ENCODE measurements at places on chromosomes 12 and 14.

GRCh38 chr14:91947475-91948184 is at the start of gene FBLN5:
Gene FBLN5 (minus strand): TSS chr14:91947694. CDS start chr14:91947229, 465 bp downstream.
- DNase-seq, result peak; percentile 17

- no peak for DNase-seq
These were observed 178.0 kb downstream of the DACT1 start for GRCh38 chr14:58815794-58816193.

GRCh38 chr12:82857911-82858533 is 171.3 kb downstream of the TMTC2 start:
- no peak for DNase-seq

- DNase-seq, result no peak
These were observed 398.2 kb upstream of the PDE3A start for GRCh38 chr12:19970116-19970515.

GRCh38 chr12:111732786-111733185 is 33.9 kb upstream of the ALDH2 start:
- no peak for DNase-seq

DNA sequence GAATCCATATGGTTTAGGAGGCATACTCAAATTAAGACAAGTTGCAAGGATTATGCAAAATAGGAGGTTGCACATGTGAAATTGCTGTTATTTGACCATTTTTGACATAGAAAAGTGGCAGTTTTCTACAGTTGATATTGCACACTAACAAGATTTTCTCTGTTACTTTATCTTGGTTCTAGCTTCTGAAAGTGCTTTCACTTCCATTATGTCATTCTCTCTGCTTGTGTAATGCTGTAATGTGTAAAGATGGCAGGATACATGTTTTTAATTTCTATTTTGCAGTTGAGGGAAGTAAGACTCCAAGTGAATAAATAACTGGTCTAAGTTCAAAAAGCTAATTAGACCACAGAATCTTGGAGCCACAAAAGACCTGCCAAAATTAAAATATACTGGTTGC is 60.6 kb downstream of the MYRFL start:
- no peak for DNase-seq

- peak; percentile 81 for DNase-seq
These were observed 20.5 kb upstream of the DUSP6 start for GRCh38 chr12:89372584-89373370.

DNA sequence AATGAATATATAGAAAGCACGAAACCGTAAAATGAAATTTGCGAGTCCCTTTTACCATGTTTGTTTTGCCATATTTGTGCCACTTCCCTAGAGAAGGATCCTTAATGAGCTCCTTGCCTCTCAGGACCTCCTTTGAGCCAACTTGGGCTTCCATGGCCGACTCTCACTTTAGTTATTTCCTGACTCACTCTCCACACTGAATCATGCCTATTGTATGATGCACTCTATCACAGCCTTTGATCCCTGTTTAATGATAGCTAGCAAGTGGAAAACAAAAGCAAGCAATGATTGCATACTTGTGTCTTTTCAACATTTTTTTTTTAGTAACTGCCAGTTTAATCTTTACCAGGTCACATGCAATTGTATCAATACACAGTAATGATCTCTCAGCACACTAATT is 153.2 kb downstream of the CCER1 start:
- no peak for DNase-seq

GRCh38 chr14:70723276-70723675 is 81.6 kb downstream of the TTC9 start:
- DNase-seq, result no peak

DNA sequence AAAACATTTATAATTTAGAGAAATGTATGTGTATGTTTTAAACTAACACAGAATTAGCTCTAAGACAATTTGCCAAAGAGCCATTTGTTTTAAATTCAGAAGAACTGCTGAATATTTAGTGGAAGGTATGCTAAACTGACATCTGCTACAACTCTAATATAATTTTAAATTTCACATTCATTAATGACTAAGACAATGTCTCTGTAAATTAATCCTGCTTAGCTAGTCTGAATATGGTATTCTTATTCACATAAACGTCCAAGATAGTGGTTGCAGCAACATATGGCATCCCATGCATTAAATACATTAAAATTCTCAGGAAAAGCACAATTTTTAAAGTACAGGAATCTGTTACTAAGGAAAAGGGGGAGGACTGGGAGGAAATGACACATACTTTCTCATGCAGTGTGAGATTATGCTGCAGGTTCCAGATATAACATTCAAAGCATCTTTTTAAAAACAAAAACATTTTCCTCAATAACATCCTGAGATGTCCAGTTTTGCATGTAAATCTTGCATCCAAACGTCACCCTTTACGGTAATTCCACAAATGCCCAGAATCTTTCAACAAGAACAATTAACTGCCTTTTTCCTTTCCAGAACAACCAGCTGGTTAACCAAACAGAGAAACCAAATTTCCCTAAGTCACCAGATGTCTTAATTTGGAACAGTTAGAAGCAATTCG is 26.9 kb downstream of the WDR89 start:
- no peak for DNase-seq

DNA sequence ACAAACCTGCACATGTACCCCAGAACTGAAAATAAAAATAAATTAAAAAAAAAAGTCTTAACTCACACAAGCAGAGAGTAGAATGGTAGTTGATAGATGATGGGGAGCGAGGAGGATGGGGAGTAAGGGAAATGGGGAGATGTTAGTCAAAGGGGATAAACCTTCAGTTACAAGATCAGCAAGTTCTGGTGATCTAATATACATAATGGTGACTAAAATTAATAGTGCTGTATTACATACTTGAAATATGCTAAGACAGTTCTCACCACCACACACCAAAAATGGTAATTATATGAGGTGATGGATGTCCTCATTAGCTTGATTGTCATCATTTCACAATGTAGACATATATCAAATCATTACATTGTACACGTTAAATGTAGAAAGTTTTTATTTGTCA is 3.2 kb upstream of the C12orf42 start:
- no peak for DNase-seq

DNA sequence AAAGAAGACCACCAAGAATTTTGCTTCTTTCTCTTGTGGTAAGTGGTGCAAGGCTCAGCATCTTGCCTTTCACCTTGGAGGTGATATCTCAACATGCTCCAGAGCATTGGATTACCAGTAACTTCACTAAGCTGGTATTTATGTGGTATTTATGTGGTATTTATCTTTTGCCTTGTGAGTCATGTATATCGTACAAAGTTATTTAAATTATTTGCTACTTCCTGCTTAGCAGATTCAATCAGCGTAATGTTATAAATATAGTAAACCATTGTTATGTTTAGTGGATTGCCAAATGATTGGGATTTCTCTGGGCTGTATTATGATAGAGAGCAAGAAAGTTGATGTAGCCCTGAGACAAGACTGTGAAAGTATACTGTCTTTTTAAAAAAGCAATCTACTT is 366.4 kb downstream of the IPO8 start:
- DNase-seq, result no peak

- no peak for DNase-seq
These were observed 144.8 kb downstream of the ASCL1 start for GRCh38 chr12:103102225-103102744.

DNA sequence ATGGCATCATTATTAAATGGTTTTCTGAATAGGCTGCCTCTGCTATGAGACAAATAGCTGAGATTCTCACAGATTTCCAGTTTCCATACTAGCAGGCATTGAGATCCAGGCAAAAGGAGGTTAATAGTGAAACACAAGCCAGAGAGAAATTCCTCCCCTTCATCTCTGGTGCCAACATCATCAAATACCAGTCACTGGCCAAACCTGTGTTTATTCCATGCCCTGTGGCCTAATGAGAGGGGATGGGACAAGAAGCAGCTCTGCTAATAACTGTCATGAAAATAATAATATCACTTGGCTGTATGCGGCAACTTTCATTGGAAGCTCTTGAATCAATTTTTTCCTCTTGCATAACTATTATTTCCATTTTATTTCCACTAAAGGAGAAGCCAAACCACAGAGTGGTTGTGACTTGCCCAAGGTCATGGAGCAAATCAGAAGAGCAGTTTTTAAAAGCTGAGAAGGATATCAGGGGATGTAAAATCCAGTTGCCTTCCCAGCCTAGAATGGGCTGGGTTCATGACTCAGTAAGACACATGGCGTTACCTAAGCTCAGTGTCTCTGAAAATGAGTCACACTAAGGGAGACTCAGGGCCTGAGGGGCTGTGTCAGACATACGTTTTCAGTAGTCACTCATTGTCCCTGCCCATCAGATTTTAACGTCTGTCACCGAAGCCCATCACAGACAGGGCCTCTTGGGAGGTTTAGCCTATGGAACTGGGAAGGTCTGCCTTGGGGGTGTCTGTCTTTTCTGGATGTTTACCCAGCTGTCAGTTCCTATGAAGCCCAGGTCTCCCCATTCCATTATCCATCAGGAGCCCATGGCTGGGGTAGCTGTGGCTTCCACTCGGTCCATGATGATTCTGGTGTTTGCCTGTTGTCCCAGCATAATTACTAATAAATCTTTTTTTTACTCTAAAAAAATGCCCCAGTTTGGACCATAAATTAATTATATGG is 208.8 kb upstream of the EEA1 start:
- DNase-seq, result peak; percentile 33

GRCh38 chr14:31945701-31946100 is 131.4 kb upstream of the ARHGAP5 start:
- DNase-seq, result no peak

DNA sequence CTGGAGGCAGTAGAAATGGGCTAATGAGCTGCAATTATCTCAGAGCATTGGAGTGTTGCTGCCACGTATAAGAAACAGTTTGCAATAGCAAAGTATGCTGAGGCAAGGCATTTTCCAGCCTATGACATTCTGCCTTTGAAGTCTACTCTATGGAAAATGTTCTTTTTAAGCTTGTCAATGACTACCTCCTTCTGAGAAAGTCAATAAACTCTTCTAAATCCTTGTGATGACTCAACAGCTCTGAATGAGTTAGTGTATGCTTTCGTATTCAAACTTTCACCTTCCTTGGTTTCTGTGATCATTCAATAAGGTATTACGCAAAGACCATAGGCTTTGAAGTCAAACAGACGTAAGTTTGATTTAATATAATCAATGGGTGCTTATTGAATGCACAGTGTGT is 111.2 kb downstream of the CAPZA3 start:
- DNase-seq, result no peak

GRCh38 chr14:104239185-104239775 is 100.9 kb downstream of the KIF26A start:
- DNase-seq, result no peak

DNA sequence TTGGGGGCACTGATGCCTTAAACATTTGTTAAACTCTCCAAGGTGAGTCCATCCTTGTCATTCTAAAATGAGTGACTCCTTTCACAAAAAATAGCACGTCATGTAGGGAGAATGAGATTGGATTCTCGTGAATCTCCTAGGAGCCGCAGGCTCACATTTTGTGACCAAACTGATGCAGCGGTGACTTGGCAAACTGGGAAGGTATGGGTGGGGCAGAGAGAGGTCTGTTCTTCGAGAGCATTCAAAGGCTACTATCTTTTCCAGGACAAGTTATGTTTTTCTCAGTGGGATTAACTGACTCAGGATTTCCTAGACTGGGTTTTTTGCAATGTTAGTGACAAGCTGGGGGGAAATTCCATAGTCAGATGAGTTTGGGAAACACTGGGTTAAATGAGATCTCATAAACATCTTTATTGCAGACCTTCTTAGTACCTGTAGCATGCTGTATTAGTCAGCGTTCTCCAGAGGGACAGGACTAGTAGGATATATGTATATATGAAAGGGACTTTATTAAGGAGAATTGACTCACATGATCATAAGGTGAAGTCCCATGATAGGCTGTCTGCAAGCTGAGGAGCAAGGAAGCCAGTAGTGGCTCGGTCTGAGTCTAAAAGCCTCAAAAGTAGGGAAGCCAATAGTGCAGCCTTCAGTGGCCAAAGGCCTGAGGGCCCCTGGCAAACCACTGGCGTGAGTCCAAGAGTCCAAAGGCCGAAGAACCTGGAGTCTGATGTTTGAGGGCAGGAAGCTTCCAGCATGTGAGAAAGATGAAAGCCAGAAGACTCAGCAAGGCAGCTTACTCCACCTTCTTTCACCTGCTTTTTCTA is 61.0 kb downstream of the FOXN4 start:
- no peak for DNase-seq

DNA sequence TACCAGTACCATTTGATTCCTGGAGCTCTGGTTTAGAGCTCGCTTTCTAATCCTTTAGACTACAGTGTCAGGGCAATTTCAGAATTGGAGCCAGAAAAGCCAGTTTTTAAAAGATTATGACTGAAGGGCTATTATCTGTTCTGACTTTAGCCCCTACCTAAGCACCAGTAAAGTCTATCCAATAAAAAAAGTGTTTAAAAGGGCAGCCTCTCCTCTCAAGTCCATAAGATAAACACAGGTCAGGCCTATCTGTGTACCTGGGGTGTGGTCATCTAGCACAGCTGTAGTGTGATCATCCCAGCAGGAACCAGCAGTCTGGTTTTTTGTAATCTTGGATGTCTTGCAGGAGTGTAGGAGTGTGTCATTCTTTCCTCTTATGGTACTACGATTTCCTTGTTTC is 6.6 kb downstream of the APPL2 start:
- DNase-seq, result no peak

- no peak for DNase-seq
These were observed 143.0 kb downstream of the AKAP6 start for GRCh38 chr14:32472076-32472475.

DNA sequence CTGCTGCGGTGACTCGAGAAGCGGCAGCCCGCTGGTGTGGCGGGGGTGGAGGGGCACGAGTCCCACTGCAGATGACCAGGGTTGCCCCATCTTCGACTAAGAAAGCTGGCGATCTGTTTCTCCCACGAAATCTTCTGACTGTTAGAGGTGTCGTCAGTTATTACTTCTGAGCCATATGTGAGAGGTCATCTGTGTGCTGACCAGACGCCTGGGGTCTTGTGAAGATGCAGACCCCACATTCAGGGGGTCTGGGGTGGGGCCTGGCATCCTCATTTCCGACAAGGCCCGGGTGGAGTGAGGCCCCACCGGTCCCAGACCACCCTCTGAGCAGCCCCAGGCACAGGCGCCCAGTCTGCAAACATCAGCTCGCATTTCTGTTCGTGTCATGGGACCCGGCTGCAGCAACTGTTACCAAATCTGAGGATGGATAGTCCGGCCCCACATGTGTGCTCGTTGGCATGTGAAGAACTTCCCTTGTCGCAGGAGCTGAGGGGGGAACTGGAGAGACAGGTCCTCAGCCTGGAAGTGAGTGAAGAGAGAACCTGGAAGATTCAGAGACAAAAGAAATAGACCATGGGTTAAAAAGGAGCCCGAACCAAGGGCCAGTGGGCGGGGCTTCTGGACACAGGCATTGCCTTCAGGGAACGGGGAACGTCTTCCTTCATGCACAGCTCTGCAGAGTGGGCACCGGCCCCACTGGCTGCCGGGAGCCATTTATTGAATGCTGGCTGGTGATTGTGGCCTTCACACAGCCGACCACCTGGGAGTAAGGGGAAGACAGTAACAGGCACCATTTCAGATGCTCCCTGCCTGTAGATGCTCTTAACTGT is 135.2 kb downstream of the ADGRD1 start:
- DNase-seq, result no peak

GRCh38 chr14:72416892-72417291 is 477.0 kb downstream of the DPF3 start:
- no peak for DNase-seq

GRCh38 chr12:13307143-13307816 is 110.8 kb downstream of the EMP1 start:
- DNase-seq, result no peak

- no peak for DNase-seq
These were observed at the start of gene DNAH10 for GRCh38 chr12:123761841-123762714. Gene DNAH10 (plus strand): TSS chr12:123762301. CDS start chr12:123762337, 36 bp downstream.

- DNase-seq, result no peak
These were observed 61.0 kb downstream of the PPM1H start for GRCh38 chr12:62873826-62874448.

GRCh38 chr12:111035578-111036301 is 115.4 kb upstream of the MYL2 start:
- DNase-seq, result no peak

- DNase-seq, result no peak
These were observed 288.1 kb downstream of the DUSP6 start for GRCh38 chr12:89064151-89064550.

Measured in PC-9 (cell line).